ENCODE measurements at places on chromosomes 6 and 20.

DNA sequence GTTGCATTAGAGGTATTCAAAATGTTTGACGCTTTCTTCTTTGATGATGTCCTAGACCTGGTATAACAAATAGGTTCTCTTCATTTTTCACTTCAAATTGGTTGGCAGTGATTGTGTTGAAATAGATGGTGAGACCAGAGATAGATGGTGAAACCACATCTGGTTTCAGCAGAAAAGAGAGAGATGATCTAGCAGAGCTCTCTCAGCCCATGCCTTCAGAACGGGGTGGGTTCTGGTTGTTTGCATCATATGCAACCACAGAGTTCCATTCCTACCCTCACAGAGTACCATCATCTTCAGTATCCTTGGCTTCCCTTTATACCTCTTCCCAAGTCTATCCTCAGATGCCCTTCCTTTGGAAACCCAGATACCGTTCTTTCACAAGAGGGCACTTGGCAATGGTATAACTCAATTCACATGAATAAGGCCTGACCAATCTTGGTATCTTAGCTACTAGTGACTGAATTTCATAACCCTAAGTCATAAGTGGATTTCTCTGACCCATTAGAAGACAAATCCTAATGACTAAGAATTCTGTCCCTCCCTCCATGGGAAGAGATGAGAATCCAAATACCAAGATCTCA lies 93.7 kb downstream of the UBE3D start:
- DNase-seq = no peak

DNA sequence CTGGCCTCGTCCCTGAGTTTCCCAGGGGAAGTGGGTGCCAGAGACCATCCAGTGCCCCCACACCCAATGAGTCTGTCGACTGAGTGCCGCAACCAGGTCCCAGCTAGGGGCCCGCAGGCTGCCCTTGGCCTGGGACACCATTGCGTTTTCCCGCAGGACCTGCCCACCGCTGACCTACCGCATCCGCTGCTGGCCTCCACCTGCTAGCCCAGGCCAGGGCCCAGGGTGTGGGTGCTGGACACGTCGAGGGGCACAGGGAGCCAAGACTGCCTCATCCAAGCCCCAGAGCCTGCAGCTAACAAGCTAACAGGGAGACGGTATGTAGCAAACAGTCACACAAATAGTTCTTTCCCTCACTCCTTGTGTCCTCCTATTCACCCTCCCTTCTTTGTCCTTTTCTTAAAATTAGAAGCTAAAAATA lies 97.7 kb downstream of the TMEM242 start:
- no peak for DNase-seq

DNA sequence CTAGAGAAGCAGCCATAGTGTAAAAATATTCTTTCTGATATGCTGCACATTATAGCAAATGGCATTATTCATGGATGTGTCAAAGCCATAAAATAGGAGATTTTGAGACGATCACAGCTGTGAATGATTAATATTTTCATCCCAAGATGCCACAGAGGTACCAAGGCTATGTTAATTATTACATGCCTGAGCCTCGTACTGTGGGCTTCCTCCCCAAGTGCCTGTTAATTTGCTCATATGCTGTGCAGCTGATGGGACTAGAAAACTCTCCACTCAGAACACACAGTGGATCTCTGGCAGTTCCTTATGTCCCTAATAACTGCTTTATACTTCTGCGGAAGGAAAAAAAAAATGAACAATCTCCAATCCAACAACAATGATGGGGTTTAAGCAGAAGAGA lies 184.9 kb upstream of the TSHZ2 start:
- DNase-seq = no peak

GRCh38 chr6:82006027-82006738 lies 241.4 kb downstream of the IBTK start:
- no peak for DNase-seq

DNA sequence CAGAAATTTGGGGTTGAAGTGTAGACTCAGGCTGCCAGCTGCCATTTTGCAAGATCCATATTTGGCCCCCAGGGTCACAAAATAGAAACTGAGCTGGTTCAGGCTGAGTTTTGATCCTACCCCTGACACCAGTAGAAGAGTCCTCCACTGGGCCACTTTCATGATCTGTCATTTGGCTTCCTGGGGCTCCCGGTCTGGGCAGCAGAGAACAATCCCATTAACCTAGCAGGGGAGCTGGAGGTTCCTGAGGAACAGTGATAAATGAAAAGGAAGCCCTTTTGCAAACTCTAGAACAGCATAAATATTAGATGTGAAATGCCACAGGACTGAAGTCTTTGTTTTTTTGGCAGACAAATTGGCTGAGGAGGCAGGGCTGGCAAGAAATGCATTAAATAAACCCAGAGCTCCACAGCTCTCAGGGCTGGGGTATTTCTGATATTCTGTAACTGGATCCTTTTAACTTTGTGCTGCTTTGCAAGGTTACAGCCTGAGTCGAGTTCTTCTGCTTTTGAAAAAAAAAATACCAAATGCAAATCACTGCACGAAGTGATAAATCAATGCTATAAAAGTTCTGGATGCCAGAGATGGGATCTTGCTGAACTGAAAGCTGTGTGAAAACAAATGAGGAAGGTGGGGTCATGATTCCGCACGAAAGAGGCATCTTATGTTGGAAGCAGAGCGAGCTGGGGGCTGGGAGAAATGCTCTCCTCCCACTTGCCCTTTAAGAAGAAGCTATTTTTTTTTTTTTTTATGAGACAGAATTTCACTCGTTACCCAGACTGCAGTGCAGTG lies 64.4 kb downstream of the SULF2 start:
- no peak for DNase-seq

DNA sequence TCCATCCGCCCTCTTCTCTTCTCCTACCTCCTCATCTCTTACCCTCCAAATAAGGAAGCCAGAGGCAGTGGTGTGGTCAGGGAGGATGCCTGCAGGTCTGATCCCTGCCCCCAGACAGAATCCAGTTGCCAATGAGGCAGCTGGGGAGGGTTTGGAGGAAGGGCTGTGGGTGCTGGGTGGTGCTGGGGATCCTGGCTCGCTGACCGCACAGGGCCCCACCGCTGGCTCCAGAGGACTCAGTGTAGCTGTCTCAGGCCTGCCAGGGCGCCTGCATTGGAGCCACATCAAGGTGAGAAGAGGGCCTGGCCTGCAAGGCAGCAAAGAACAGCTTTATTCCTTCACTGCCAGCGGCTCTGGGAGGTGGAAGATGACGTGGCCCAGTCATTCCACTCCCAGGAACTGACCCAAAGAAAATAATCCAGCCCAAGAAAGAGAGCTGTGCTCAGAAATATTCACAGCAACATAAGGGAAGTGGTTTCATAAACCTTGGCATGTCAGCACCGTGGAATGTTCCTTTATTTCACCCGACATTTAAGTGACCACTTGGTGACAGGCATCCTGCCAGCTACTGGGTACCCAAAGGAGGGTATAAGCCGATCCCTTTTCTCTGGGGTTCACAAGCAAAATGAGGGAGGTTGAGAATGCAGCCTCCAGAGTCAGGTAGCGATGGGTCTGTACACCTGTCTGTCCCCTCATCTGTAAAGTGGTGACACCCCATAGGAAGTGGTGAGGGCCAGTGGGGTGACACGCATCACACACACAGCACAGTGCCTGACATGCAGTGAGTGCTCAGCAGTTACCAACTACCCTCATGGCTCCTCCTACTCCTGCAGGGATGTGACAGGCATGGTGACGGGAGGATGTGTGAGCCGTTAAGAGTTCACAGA lies 125.1 kb downstream of the SNX5 start:
- DNase-seq = peak; percentile 24

GRCh38 chr6:31008165-31008564 lies 2.1 kb upstream of the MUC22 start:
- DNase-seq = no peak

- no peak for DNase-seq
Measured at GRCh38 chr6:137729866-137730629, 137.0 kb upstream of the TNFAIP3 start.

- no peak for DNase-seq
Measured at GRCh38 chr6:53999088-53999755, 112.0 kb upstream of the MLIP start.

GRCh38 chr6:136409597-136409996 lies 120.0 kb upstream of the BCLAF1 start:
- no peak for DNase-seq

- no peak for DNase-seq
Measured at GRCh38 chr6:131980791-131981623, 29.8 kb upstream of the CCN2 start.

DNA sequence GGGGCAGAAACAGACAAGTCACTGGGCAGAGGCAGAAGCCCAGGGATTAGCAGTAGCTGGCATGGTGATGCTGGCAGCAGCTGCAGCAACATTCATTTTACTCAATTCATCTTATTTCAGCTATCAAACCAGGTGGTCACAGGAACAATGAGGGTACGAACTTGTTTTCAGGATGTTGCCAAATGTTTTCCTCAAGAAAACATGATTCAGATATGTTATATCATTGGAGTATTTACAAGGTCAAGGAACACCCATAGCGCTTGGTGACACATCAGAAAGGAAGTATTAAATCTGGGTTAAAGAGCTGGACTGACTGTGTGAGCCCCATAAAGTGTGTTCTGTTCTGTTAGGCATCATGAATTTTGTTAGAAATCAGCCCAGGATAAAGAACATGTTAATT lies 456.9 kb upstream of the ID4 start:
- DNase-seq = no peak

DNA sequence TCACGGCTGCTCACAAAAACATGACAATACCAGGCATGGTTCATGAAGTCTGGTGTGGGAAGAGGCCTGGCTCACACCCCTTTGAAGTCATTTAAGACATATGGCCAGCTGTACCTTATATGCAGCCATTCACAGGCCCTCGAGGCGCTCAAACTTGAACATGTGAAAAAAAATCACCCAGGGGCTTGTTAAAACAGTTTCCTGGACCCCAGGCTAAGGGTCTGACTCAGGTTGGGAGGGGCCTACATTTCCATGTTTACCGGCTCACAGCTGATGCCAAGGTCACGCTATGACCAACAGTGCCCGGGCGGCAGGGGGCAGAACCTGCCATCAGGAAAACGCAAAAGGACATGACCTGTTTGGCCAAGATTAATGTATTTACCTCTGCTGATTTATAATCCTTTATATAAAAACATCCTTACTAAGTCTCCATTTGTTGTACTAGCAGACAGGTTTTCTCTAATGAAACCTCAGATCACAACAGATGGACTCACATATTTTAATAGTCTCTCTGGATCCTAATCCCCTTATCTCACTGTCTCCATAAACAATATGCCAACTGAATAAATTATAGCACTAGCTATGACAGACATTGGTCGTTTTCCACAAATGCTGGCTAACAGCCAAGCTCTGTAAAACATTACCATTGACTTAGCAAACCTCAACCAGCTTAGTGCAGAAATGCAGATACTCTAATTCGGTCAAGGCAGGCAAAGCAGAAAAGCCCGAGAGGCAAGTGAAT lies 19.9 kb downstream of the EZR start:
- no peak for DNase-seq

DNA sequence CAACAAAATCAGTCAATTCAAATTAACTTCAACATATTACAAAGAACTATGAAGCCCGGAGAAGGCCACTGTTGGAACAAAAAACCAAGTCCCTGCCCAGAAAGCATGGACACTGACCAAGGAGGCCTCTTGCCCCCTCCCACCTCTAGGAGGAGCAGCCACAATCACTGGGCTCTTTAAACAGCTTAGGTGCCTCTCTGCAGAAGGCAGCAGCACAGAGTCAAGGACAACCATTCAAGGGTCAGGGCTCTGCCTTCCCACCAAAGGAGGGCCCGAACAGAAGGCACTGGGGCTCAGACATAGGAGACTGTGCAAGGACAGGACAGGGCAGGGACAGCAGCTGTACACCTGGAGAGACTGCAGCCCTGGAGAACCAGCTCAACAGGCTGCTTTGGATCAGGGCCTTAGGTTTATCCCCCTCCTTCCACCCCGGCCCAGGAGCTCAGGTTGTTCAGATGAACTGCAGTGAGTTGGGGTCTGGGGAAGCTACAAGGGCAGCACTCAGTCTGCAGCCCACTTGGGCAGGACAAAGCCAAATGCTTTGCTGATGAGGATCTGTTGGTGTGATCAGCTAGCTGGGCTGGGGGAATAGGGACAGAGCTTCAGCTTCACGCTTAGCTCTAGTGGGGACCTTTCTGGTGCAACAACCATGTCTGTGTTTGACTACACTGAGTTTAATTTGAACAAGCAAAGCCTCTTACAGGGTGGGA lies 17.8 kb downstream of the TOMM34 start:
- DNase-seq = no peak

- DNase-seq = no peak
Measured at GRCh38 chr6:109059571-109060021, 35.0 kb downstream of the SESN1 start.

GRCh38 chr6:134467620-134468019 lies 149.7 kb upstream of the SGK1 start:
- DNase-seq = no peak

GRCh38 chr6:122790028-122790422 lies 967 bp downstream of the SMPDL3A start:
- no peak for DNase-seq

- DNase-seq = no peak
Measured at GRCh38 chr20:33450867-33451266, 7.3 kb upstream of the SNTA1 start.

DNA sequence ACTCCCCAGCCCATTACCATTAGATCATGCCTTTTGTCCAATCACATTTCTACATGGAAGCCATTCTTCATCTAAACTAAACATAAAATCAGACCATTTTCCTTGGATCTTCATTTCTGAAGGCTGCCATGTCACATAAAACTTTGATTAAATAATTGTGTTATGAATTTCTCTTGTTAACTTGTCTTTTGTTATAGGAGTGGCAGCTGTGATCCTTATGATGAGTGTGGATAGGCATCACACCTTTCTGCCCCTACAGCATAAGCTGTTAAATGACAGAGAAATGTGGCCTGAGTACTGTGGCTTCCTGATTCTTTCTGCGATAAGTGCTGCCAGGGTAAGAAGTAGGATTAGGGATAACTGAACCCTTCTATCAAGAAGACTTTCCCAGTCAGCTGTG lies 247.1 kb upstream of the MOCS1 start:
- DNase-seq = no peak

DNA sequence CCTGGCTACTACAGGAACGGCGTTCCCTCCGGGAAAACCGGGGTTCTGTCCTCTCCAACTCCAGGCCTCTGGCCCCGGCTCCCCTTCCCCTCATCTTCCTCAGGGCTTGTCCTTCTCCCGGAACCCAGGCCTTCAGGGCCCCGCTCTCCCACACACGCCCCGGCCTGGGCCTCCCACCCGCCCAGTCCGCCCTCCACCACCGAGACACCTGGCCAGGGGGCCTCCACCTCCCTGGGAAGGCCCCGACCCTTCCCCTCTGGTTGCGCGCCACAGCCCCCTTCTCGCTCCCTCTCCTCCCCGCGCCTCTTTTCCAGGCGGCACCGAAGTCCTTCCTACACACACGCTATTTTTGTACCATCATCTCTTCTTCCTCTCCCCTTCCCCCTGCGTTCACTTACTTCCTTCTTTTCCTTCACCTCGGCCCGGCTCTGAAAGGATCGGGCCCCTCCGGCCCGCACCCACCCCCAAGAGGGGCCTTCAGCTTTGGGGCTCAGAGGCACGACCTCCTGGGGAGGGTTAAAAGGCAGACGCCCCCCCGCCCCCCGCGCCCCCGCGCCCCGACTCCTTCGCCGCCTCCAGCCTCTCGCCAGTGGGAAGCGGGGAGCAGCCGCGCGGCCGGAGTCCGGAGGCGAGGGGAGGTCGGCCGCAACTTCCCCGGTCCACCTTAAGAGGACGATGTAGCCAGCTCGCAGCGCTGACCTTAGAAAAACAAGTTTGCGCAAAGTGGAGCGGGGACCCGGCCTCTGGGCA lies 1.3 kb upstream of the SIRPA start:
- no peak for DNase-seq
